ENCODE measurements at places on chromosomes 4 and X.

DNA sequence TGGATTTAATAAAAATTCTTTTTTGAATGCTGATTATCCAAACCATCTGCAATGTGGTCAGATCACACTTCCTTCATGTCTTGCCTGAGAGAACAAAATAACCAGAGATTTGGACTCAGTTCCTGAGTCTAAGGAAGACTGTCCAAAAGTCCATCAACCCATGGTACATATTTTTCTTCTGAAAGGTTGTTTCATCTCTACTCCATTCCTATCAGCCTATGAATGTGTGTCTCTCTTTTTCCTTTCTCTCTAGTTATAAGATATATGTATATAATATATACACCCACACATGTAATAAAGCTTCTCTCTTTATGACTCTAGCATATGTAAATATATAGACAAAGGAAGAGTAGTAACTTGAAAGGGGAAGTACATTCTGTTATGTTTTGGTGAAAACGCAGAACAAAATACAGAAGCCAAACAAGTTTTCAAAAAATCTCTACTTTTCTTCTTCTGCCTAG is 226.9 kb downstream of the ARHGAP24 start:
- DNase-seq = no peak

DNA sequence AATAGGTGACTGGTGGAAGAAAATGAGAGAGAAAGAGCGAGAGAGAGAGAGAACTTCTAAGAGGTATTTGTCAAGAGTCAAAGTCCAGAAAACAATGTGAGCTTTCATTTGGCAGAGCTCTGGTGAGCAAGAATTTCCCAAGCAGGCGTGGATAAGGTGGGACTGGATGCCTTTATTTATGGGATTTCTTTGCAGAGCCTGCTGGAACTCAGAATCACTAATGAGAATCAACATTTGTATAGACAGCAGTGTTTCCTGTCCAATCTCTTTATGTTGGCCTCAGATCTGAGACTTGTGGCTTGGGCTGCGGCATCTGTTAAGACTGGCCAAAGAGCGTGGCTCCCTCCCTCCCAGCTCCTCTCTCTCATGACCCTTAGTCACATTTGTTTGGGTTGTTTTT is 67.9 kb upstream of the TBL1X start:
- no peak for DNase-seq

DNA sequence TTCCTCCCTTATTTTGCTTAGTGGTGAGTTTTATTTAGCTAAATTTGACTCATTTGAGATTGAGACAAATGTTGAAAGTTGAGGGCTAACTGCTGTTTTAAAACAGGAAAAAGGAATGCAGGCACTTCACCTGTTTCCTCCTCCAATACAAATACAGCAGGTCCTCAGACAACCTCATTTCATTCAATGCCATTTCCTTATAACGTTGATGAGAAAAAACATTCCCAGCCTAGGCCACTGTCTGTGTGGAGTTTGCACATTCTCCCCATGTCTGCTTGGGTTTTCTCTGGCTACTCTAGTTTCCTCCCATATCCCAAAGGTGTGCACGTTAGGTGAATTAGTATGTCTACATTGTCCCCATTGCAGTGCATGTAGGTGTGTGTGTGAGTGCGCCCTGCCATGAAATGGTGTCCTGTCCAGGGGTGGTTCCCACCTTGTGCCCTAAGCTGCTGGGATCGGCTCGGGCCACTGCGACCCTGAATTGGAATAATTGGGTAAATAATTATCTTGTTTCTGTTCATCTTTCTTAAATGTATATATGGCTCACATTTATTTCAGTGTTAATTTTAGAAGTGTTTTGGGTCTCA is 21.9 kb downstream of the SMAD1 start:
- no peak for DNase-seq

DNA sequence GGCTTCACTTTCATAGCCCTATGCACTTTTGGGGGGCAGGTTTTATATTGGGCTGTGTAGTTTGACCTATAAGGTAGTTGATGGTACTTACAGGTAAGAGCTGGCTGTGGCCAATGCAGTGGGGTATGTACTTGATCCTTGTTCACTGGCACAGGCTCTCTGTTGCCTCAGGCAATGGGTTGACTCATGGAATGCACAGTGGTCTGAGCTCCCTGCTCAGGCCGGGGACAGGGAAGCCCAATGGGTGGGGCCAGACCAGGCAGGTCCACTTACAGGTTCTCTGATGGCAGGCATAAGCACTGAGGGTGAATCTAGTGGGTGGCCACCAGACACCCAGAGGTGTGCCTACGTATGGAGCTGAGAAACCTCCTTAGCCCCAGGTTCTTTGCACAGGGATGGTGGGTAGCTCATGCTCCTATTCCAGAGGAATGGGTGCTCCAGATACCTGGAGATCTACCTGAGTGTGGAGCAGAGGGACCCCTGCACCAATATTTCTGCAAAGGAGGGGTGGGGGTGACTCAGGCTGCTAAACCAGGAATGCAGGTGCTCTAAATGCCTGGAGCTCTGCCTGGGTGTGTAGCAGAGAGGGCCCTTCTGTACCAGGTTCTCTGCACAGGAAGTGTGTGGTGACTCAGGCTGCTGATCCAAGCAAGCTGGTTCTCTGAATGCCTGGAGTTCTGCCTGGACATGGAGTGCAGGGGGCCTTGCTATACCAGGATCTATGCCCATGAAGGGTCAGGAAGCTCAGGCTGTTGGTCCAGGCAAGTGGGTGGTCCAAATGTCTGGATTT is 52.3 kb downstream of the IL1RAPL2 start:
- DNase-seq = no peak

DNA sequence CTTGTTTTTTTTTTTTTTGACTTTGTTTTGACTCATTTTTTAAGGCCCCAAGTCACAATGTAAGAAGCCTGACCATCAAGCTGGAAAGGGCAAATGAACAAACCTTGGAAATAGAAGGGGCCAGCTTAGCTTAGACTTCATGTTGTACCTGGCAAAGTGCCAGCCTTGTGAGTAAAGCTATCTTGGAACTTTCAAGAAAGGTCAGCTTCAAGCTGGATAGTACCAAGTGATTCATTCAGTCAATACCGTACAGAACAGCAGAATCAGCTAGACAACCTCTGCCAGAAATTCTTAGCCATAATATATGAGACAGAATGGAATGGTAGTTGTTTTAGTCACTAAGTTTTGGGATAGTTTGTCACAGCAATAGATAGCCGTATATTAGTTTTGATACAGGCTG is 1492.2 kb upstream of the TENM3 start:
- no peak for DNase-seq

- no peak for DNase-seq
Measured at GRCh38 chr4:136056748-136057147, 1475.5 kb downstream of the PCDH18 start.

DNA sequence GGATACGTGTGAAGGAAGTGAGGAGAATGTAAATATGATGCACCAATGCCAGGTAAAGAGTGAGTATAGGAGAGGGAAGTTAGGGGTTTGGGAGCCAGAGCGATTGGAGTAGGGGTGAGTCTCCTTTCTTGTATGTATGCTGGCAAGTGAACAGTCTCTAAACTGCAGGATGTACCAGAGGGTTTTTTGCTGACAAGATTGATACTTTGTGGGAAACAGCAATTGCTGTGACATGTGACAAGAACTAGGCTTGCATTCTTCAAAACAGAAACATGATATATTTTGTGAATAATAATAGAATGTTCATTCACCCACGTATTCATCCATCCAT is 706 bp downstream of the CHIC1 start:
- peak; percentile 40 for DNase-seq

DNA sequence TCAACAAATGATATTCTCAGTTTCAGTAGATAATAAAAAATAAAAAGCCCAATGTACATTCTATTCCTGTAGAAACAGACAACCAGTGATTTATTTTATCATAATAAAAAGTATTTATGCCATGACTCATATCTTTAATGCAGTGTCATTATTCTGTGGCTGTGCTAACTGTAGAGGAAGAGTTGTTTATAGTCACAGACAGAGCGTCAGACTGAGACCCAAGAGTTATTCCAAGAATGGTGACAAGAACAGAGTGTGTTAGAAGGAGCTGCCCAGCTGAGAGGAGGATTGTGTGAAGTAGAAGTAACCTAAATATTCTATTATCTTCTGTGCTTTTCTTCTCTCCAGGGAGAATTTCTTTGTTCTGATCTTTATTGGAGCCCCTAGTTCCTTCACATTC is 210.7 kb downstream of the PPP1R2C start:
- no peak for DNase-seq
